ENCODE measurements at places on chromosomes 16 and 17.

DNA sequence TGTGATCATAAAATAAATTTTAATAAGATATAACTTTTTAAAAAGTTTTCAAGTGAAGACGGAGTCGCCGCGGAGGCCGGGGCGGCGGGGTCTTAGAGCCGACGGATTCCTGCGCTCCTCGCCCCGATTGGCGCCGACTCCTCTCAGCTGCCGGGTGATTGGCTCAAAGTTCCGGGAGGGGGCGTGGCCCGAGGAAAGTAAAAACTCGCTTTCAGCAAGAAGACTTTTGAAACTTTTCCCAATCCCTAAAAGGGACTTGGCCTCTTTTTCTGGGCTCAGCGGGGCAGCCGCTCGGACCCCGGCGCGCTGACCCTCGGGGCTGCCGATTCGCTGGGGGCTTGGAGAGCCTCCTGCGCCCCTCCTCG is at the start of gene FOXC2:
FOXC2 (plus strand) TSS at position 229 of the 365 bp plus-strand sequence. CDS start 507 bp downstream, outside the sequence.
- peak; percentile 83 for DNase-seq

GRCh38 chr16:60553090-60553757 is 1483.0 kb downstream of the CDH8 start:
- DNase-seq, result no peak

- DNase-seq, result no peak
These were observed 16.9 kb upstream of the CYTH1 start for GRCh38 chr17:78798695-78799559.

DNA sequence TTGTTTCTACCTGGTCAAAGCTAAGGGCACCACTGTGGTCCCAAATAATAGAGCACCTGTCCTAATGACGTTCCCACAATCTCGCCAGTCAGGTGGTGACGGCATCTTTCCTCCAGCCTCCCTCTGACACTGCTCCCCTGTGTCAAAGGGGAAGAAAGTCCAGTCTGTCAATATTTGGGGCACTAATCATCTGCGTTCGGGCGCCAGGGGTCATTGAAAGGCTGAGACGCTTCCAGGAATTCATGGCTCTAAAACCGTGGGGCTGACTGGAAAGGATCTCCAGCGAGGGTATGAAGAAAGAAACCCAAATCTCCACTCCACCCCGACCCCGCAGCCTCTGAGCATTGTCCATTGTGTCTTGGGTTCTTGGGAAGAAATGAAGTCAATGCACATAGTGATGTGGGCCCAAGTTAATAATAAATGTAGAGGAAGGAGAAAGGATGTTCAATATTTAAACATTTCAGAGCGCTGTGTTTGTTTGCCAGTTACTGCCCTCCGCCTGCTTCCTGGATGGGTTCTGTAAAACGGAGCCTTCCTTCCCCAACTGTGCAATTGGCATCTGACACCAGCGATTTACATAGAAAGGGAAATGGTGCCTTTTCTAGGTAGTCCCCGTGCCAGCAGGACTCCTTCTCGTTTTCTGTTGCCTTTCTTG is 103.2 kb downstream of the SOCS1 start:
- no peak for DNase-seq

GRCh38 chr17:9432134-9432885 is 143.3 kb downstream of the STX8 start:
- no peak for DNase-seq

GRCh38 chr17:67751101-67752074 is 33.7 kb downstream of the NOL11 start:
- DNase-seq, result no peak

GRCh38 chr16:31357324-31358109 is 2.5 kb downstream of the ITGAX start:
- no peak for DNase-seq

DNA sequence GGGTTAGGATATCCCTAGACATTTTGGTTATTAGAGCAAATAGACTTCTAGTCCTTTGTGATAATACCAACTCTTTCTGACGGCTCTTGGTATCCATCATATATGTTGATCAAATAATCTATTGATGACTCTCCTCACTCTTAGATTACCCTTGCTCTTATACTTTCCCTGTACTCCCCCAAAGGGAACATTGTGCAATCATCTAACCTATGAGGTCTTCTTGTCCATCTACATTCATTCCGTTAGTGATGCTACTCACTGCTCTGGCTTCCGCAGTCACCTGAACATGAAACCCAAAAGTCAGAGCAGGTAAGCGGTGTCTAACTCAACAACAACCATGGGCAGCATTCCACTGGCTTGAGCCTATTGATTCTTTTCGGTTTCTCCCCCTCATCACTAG is 223.7 kb upstream of the SALL1 start:
- no peak for DNase-seq

GRCh38 chr16:80743772-80744171 is 60.6 kb downstream of the CDYL2 start:
- DNase-seq, result no peak

DNA sequence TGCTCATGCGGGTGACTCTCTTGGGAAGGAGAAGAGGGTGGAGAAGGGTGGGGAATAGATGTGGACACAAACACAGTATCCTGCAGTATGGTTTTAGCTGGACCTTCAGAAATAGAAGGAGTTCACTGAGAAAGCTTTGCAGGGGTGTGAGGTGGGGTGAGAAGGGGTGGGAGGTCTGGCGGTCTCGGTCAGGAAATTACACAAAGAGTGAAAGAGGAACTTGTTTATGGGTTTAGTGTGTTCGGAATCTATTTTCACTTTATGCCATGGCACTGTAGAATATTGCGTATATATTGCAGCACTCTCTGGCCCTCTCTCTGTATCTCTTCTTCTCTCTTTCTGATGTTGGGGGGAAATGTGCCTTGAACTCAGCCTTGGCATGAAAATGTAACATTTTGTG is 148.2 kb upstream of the GOT2 start:
- no peak for DNase-seq

DNA sequence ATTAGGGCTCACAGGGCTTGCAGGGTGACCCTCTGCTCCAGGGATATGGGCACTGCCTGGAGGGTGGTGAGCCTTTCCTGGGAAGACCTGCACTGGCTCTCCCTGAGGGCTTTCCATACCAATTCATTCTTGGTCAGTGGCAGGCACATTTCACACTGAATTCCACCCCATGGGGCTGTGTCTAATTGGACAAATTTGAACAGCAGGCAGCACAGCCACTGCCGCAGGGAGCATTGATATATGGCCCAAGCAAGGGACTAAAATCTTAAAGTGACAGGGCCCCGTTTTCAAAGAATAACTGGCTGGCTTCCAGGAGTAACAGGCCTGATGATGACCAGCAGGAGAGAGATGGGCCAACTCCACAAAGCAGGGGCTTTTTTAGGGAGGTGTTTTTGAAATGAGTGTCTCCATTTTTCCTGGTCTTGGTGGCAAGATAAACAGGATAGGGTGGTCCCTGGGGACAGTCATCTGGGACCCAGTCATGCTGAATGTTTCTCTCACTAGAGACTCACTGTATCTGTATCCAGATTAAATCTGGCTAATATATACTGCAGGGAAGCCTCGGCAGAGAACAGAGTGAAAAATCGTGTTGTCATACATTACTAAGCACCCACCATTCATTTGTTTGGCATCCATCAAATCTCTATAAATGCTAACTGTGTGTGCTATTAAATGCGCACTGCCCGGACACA is 74.1 kb upstream of the TBX2 start:
- DNase-seq, result no peak

DNA sequence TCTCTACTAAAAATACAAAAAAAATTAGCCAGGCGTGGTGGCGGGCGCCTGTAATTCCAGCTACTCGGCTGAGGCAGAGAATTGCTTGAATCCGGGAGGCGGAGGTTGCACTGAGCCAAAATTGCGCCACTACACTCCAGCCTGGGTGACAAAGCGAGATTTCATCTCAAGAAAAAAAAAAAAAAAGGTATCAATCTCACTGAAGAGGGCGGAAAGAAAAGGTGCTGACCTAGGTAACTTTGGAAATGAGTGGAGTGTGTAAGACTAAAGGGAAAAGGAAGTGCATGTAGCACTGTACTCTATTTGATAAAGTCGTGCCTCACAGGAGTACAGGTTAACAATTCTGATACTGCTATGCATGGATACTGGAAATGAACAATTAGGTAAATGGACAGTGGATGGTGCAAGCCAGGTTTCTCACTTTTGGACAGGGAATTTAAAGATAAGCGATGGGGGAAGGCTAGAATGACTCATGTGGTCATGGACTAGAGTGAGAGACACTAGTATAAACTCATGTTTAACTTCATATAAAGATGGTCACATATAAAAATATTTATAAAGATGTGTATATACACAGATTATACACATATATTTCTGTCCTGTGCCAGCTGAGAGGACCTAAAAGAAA is 142.9 kb downstream of the CDK5R1 start:
- DNase-seq, result no peak

DNA sequence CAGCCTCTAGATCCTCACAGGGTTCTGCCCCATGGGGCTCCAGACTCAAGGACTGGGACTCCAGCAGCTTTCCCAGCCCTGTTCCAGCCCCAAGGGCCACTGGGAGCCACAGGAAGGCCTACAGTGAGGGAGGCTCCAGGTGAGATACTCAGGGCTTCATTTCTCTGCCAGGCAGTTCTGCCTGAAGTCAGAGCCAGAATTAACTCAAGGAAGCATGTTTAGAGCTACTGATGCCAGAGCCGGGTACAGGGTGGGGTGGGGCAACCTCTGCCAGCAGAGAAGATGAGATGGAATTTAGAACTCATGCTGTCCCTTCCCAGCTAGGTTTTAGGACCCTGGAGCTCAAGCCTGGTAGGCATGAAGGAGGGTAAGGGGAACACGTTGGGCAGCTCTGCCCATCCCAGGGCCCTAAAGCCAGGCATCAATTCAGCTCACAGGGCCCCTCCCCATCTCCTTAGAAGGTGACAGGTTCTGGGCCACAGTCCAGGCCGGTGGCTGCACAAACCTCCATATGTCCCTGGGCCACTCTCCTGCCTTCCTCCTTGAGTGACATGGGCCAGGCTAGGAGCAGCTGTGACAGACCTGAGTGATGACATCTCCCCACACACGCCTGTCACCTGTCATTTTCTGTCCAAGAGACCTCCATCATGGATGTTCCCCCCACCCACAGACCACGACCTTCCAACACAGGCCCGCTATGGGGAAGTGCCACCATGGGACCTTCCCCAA is 24.5 kb upstream of the SPPL2C start:
- DNase-seq, result no peak

DNA sequence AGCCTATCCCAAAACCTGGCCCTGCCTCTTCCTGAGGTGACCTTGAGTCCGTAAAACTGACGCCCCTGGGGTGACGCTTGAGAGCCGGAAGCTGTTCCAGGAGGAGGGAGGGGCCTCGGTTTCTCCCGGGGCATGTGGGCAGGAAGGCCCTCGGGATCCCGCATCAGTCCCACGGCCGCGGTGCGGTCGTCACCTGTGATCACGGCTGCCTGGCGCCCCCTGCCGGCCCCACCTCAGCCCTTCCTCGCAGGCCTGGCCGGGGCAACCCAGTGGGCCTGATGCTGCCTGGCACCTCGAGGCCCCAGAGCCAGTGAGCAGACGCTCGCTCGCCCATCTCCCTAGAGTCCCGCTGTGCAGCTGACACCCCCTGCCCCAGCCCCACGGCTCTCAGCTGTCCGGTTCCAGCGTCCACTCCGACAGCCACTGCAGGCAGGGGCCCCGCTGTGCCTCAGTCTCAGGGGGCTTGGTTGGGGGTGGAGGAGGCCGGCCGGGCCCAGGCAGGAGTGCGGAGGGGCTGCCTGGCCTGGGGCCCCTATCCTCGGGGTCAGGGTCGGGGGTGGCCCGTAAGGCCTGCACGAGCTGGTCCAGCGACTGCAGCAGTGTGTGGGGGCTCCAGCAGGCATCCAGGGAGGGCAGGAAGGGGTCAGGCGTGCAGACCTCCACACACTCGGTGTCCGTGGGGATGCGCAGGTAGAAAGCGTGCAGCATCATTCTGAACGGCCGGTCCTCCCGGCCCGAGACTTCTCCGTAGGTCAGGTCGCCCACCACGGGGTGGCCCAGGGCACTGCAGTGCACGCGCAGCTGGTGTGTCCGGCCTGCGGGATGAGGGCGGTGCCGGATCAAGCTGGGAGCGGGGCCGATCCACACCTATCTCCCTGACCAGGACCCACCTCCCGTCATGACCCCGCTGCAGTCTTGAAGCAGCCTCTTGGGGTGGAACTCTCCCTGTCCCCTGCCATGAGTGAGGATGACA is 2.3 kb downstream of the RPUSD1 start:
- DNase-seq, result no peak

- no peak for DNase-seq
These were observed 80.0 kb downstream of the PCTP start for GRCh38 chr17:55830699-55831471.

Measured in non-pigmented ciliary epithelial cell (primary cell).